Muscle of leg (tissue), 16 donors: ENCODE measurements at places on chromosomes 13 and 19. TPM values are rescaled to one million over a fixed set of nuclear protein-coding genes. Genes with fewer than 3 reads are reported as not detected.

- peak overlapping the region; percentile 83 for H3K27ac ChIP-seq
- H3K4me3 ChIP-seq: peak overlapping the region; percentile 7
- peak; percentile 81 for DNase-seq
- H3K4me1 ChIP-seq: peaks cover 68% of the 10 kb centered on the region
Observed at GRCh38 chr19:6271721-6272410, 7.9 kb downstream of the MLLT1 start.

DNA sequence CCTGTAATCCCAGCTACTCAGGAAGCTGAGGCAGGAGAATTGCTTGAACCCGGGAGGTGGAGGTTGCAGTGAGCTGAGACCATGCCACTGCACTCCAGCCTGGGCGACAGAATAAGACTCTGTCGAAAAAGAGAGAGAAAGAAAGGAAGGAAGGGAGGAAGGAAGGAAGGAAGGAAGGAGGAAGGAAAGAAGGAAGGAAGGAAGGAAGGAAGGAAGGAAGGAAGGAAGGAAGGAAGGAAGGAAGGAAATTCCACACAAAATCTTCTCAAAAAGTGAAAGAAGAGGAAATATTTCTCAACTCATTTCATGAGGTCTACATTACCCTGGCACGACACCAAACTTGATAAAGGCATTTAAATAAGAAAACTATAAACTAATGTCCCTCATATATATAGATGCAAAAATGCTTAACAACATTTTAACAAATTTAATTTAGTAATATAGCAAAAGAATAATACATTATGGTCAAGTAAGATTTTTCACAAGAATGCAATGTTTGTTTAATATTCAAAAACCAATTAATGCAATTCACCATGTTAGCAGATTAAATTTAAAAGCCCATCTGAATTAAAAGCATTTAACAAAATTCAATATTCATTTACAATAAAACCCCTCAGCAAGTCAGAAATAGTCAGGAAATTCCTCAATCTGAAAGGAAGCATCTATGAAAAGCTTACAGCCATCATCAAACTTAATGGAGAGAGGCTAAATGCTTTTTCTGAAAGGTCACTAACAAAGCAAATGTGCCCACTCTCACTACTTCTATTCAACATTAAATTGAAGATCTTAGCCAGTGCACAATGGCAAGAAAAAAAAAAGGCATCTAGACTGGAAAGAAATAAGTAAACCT, 12.0 kb upstream of the CPB2 start:
- H3K4me1 ChIP-seq: no peaks in the 10 kb centered on the region
- no peaks in the 10 kb centered on the region for H3K36me3 ChIP-seq
- DNase-seq: no peak
- H3K27me3 ChIP-seq: peaks cover 2% of the 10 kb centered on the region

CYP2S1 gene
- 0.09 TPM for total RNA-seq

DNA sequence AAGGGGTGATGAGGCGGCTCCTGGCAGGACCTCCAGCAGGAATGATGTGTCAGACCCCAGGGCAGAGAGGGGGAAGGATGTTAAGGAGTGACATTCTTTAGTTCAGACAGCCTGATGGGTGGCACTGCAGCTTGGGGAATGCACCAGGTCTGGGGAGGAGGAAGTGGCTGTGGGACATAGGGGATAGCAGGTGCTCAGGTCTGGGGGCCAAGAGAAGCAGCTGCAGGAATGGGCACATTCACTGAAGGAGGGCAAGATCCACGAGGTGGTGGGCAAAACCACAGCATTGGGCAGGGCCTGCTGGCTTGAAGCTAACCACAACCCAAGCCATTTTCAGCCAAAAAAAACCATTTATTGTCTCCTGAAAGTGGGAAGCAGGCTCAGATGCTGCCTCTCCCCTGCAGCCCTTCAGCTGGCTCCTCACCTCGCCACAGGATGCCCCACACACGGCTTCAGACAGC, 26.5 kb downstream of the COMP start:
- H3K4me3 ChIP-seq: no peak overlapping the region
- H3K27me3 ChIP-seq: no peaks in the 10 kb centered on the region
- peaks cover 4% of the 10 kb centered on the region for H3K36me3 ChIP-seq
- no peak for DNase-seq
- H3K27ac ChIP-seq: no peak overlapping the region

- peaks cover 25% of the 10 kb centered on the region for H3K4me1 ChIP-seq
- H3K4me3 ChIP-seq: peak overlapping the region; percentile 43
- H3K27ac ChIP-seq: peak overlapping the region; percentile 92
- peaks cover 19% of the 10 kb centered on the region for H3K36me3 ChIP-seq
Observed at GRCh38 chr19:41226874-41227390, 7.9 kb downstream of the AXL start.

DNA sequence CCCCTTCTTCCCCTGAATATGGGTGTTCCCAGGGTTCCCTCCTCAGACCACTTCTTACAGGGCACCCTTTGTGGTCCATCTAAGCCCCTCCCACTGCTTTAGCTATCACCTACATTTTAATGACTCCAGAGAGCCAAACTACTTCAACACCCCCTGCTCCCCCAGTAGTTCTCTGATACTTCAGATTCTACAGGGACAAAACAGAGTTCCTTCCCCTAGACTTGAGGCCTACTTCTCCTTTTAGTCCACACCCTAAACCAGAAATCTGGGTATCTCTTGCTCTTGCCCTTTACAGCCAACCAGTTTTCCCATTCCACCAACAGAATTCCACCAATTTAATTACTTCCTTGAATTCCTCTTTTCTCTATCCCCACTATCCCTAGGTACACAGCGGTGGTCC, 107.2 kb downstream of the KCNRG start:
- peaks cover 8% of the 10 kb centered on the region for H3K27me3 ChIP-seq
- DNase-seq: no peak
- H3K36me3 ChIP-seq: peaks cover 9% of the 10 kb centered on the region

DNA sequence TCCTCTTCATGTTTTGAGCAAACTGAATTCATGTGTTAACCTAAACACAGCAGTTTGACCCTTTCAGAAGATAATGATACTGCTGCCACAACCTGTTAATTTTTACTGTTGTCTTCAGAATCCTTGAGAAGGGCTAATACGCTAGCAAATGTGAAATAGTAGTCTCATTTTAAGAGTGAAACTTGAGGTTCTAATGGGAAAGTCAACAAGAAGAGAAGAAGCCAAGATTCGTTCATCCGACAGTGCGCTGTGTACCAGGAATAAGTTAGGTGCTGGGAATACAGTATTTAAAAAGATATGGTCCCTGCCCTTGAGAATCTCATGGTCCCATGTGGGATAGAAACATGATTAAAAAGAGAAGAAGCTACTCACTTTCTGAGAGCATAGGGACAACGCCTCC, 134.4 kb downstream of the KL start:
- H3K36me3 ChIP-seq: peaks cover 12% of the 10 kb centered on the region
- H3K4me1 ChIP-seq: peaks cover 7% of the 10 kb centered on the region
- H3K27ac ChIP-seq: no peak overlapping the region

GRCh38 chr19:56683116-56683515, 11.6 kb upstream of the ZNF835 start:
- H3K4me1 ChIP-seq: no peaks in the 10 kb centered on the region
- H3K4me3 ChIP-seq: no peak overlapping the region
- no peaks in the 10 kb centered on the region for H3K27me3 ChIP-seq
- no peak overlapping the region for H3K27ac ChIP-seq
- H3K36me3 ChIP-seq: no peaks in the 10 kb centered on the region

DNA sequence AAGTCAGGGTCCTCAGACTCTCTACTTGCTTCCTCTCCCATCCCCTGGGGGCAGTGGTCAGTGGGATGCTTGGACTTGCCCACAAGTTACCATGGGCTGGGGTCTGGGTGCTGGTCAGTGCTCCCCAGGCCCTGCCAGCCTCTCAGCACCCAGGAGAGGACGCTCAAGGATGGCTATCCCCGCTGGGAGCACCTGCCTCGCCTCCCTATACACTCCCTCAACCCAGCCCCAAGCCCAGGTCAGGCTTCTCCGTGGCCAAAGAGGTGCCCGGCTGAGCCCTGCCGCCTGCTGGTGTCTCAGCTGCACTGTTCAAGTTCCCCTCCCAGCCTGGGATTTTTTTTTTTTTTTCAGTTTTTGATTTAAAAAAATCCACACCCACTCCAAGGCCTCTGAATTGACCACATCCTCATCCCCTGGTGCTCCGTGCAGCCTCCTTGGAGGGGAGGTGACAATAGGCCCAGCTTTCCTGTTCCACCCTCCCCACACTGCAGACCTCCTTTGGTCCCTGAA, 10.8 kb downstream of the F2RL3 start:
- H3K4me1 ChIP-seq: peaks cover 10% of the 10 kb centered on the region
- H3K36me3 ChIP-seq: no peaks in the 10 kb centered on the region
- H3K27ac ChIP-seq: no peak overlapping the region
- no peak overlapping the region for H3K4me3 ChIP-seq
- no peak for DNase-seq

TSPAN16 gene
- total RNA-seq: not detected

ZNF583 gene
- 10.3 TPM for total RNA-seq

GRCh38 chr13:111005364-111005763, 90.5 kb upstream of the ANKRD10 start:
- peak; percentile 73 for DNase-seq
- no peaks in the 10 kb centered on the region for H3K36me3 ChIP-seq
- H3K4me1 ChIP-seq: peaks cover 33% of the 10 kb centered on the region
- peak overlapping the region; percentile 98 for H3K27ac ChIP-seq
- H3K27me3 ChIP-seq: no peaks in the 10 kb centered on the region

CPB2 gene
- not detected for total RNA-seq

DNA sequence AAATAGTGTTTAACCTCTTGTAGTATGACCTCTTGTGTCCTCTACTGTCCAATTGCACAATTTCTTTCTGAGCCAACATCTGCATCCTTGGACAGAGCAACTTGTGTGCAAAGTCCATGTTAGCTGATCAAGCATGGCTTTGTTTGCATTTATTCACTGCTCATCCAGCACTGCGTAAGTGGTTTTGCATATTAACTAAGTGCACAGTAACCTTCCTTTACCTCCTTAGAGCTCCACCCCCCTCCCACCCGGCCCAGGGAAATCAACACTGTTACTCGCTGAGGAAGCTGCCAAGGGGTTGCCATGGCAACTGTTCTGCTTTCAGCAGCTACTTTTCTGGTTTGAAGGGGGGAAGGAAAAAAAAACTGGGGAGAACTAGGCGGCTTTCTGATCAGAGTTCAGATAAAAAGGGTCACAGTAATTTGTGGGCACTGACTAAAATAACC, 153.5 kb upstream of the KLF12 start:
- H3K36me3 ChIP-seq: no peaks in the 10 kb centered on the region
- H3K4me1 ChIP-seq: peaks cover 25% of the 10 kb centered on the region
- peak overlapping the region; percentile 90 for H3K27ac ChIP-seq
- H3K4me3 ChIP-seq: peak overlapping the region; percentile 23

DNA sequence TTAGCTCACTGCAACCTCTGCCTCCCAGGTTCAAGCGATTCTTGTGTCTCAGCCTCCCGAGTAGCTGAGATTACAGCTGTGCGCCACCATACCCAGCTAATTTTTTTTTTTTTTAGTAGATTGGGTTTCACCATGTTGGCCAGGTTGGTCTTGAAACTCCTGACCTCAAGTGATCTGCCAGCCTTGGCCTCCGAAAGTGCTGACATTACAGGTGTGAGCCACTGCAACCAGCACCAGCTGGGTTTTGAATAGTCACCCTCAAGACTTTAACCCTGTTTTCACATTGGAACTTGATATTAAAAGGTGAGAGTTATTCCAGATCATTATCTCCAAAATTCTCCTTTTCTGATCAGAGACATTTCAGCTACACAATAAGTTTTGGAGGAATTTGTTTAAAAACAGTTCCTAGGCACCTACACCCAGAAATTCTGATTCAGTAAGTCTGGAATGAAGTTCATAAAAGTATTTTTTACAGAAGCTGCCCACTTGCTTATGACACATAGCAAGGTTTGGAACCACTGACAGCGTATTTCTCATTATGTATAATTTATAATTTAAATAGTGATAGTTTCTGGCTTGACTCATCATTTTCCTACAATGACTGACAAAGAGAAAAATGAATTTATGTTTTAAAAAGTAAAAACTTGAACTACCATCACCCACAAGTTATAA, 417.3 kb downstream of the DIAPH3 start:
- H3K27me3 ChIP-seq: no peaks in the 10 kb centered on the region
- no peak overlapping the region for H3K4me3 ChIP-seq
- H3K4me1 ChIP-seq: peaks cover 4% of the 10 kb centered on the region

- H3K4me1 ChIP-seq: peaks cover 15% of the 10 kb centered on the region
- H3K36me3 ChIP-seq: peaks cover 3% of the 10 kb centered on the region
- H3K27ac ChIP-seq: no peak overlapping the region
- peak; percentile 14 for DNase-seq
Observed at GRCh38 chr13:114311908-114312307, 2.4 kb upstream of the CHAMP1 start.

ONECUT3 gene
- total RNA-seq: not detected

SPRY2 gene
- 44.1 TPM for total RNA-seq

DNA sequence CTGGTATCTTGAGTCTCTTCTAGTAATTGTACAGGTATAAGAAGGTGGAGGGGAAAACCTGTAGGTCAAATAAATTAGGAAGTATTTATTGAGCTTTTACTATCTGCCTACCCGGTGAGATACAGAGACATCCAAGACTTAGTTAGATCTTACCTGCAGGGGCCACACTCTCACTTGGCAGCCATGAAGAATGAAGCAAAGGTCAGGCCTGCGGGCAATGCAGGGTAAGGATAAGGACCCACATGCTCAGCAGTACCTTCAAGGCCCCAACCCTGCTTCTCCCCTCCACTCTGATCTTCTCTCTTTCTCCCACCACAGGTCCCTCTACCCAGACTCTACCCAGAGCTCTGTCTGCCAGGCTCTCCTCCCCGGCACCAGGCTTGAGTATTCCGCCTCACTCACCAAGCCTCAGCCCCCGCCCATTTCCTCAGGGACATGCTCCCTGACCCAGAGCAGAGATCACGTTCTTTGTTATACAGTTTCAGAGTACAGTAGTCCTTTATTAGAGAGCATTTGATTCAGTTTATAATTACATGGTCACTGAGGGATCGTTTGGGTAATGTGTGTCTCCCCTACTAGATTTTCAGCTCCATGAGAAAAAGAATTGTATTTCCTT, 18.9 kb upstream of the CLDN10 start:
- no peak overlapping the region for H3K27ac ChIP-seq
- no peak overlapping the region for H3K4me3 ChIP-seq
- no peaks in the 10 kb centered on the region for H3K27me3 ChIP-seq
- no peaks in the 10 kb centered on the region for H3K4me1 ChIP-seq
- H3K36me3 ChIP-seq: no peaks in the 10 kb centered on the region

VSTM1 gene
- not detected for total RNA-seq

ITM2B gene
- total RNA-seq: 185 TPM

DNA sequence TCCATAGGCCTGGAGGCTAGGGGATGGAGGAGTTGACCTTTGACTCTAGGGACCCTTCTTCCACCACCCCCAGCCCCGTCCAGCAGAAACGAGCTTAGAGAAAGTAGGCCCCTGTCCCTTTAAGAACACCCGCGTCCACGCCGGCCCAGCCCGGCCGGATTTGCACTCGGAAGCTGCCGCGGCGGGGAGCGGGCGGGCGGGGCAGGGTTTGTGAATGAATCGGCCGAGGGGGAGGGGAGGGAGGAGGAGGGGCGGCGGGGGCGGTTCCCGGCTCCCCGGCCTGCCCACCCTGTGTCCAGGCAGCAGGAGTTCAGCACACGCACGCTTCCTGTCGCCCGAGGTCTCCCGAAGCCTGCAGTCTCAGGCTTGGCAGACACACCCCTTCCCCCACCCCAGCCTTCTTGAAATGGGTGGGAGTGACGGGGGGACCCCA, 1.5 kb downstream of the UNC13A start:
- DNase-seq: peak; percentile 16
- peaks cover 43% of the 10 kb centered on the region for H3K27me3 ChIP-seq
- H3K36me3 ChIP-seq: no peaks in the 10 kb centered on the region
- H3K4me3 ChIP-seq: no peak overlapping the region
